ENCODE measurements at places on chromosomes 2 and 18.

GRCh38 chr2:205925373-205926337 is 160.3 kb downstream of the INO80D start:
- DNase-seq: peak; percentile 43

GRCh38 chr2:175366815-175367214 is 185.3 kb upstream of the ATP5MC3 start:
- peak; percentile 25 for DNase-seq

DNA sequence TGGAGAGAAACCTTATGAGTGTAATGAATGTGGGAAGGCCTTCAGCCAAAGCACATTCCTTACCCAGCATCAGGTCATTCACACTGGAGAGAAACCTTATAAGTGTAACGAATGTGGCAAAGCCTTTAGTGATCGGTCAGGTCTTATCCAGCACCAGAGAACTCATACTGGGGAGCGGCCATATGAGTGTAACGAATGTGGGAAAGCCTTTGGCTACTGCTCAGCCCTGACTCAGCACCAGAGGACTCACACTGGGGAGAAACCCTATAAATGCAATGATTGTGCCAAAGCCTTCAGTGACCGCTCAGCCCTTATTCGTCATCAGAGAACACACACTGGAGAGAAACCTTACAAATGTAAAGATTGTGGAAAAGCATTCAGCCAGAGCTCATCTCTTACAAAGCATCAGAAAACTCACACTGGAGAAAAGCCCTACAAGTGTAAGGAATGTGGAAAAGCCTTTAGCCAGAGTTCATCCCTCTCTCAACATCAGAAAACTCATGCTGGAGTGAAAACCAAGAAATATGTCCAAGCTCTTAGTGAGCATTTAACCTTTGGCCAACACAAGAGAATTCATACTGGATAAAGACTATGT is 7.8 kb downstream of the ZNF892 start:
- DNase-seq: no peak

DNA sequence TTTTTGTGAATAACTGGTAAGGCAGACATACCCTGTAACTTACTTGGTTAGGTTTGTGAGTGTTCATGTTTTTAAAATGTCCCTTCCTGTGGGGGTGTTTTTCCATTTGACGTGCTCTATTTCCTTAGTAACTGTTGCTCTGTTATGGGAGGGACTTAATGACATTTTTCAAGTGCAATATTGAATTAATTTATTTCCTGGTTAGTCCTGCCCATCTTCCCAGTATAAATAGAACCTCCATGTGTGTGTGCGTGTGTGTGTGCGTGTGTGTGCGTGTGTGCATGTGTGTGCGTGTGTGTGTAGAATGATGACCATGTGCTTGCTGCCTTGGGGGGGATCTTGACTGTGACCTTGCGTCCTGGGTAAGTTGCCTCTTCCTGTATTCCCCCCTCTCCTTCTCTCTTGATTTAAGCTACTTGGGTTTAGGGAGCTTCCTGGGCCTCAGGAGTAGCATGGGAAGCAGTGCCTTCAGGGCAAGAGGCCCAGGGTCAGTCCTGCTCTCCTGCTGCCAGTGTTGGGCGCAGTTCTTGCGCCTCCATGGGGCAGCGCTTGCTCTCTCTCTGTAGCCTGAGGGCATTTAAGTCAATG is 163.9 kb downstream of the LDLRAD4 start:
- DNase-seq: no peak

- no peak for DNase-seq
These were observed 86.8 kb downstream of the ERBB4 start for GRCh38 chr2:212451786-212452231.

All from cerebellar cortex (tissue), 1 donor.